ENCODE measurements at places on chromosomes 13 and 19.

DNA sequence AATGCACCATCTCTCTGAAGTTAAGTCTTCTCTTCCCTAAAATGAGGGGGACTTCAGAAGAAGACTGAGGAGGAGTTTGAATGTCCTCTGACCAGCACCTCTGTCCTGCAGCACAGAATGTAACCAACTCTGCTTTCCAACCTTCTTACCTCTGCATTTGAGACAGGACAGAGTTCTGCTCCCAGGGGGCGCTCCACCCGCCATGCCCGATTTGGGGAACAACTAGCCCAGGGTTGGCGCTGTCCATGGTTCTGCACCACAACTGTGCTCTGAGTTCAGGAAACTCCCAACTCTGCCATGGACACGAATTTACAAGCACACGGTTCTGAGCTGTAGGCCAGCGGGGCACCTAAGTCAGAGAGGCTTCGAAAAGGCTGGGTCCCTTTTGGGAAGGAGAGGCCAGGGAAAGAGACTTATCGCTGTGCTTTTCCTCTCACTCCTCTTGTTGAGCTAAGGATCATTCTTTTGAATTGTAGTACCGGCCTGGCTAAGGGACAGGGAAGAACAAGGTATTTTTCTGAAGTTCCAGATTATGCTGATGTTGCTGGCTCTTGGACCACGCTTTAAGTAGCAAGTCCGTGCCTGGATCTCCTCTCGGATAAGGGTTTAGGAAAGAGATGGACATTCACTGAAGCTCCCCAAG, 22.2 kb downstream of the SIGLEC5 start:
- peak; percentile 80 for DNase-seq
- no peaks in the 10 kb centered on the region for H3K4me1 ChIP-seq
- no peaks in the 10 kb centered on the region for H3K36me3 ChIP-seq
- H3K4me3 ChIP-seq = no peak overlapping the region

GRCh38 chr13:79496188-79496587, 15.2 kb downstream of the NDFIP2 start:
- no peak overlapping the region for H3K4me3 ChIP-seq
- no peaks in the 10 kb centered on the region for H3K27me3 ChIP-seq
- H3K4me1 ChIP-seq = no peaks in the 10 kb centered on the region
- H3K36me3 ChIP-seq = no peaks in the 10 kb centered on the region
- DNase-seq = no peak
- no peak overlapping the region for H3K27ac ChIP-seq

- no peaks in the 10 kb centered on the region for H3K27me3 ChIP-seq
- peaks cover 31% of the 10 kb centered on the region for H3K36me3 ChIP-seq
- DNase-seq = peak; percentile 96
- H3K27ac ChIP-seq = peak overlapping the region; percentile 89
- peak overlapping the region; percentile 73 for H3K4me3 ChIP-seq
- H3K4me1 ChIP-seq = peaks cover 26% of the 10 kb centered on the region
Measured at GRCh38 chr19:35740423-35741202, 1.6 kb downstream of the IGFLR1 start.

DNA sequence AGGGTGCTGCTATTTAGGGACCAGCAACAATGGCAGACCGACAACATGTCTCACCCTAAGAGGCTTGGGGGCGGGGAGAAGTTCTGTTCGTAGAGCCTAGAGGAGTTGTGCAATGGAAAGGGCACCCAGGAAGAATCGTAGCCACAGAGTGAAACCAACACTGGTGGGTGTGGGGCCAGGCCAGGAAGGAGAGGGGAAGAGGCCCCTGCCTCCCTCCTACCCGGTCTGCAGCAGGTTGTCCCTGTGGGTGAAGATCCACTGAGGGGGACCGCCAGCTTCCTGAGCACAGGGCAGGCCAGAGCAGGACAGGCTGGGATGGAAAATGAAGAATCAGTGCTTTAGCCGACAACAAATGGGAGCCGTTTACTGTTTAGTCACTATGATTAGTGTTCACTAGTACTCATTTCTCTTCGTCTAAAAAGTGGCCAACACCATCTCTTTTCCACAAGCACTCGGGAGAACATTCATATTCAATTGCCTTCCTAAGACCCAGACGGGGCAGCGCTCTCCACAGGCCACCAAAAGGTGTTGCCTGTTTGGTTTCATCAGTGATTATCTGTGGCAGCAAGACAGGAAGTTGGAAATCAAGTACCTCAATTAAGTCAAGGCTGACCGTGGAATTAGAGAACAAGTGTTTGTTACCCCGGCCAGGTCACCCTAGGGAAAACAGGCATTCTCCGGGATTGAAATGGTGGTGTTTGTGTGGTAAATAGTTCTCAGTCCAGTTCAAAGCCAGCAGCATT, 1.1 kb upstream of the ATP11A start:
- H3K36me3 ChIP-seq = no peaks in the 10 kb centered on the region
- peak overlapping the region; percentile 85 for H3K27ac ChIP-seq
- H3K4me1 ChIP-seq = peaks cover 19% of the 10 kb centered on the region
- peak overlapping the region; percentile 65 for H3K4me3 ChIP-seq
- no peaks in the 10 kb centered on the region for H3K27me3 ChIP-seq
- DNase-seq = no peak

DNA sequence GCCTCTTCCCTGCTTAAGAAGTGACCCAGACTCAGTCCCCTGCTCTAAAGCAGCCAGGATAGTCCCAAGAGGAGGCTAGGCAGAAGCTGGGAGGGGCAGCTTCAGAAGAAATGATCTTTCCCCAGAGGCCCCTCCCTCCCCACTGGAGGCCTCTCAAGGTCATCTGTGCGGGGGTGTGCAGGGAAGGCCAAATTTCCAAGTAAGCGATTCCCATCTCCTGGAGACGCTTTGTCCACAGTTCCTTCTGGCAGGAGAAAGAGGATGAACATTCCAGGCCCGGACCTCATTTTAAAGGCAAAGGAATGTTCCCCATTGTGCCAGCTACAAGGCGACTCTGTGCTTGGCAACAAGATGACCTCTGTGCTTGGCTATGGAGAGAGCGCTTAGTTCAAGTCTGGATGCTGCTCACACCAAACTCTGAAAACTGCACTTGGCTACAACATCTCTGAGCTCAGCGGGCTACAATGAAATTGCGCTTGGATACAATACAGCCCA, 23.5 kb downstream of the COL5A3 start:
- H3K27ac ChIP-seq = no peak overlapping the region
- H3K36me3 ChIP-seq = peaks cover 3% of the 10 kb centered on the region
- H3K4me3 ChIP-seq = no peak overlapping the region
- DNase-seq = no peak
- no peaks in the 10 kb centered on the region for H3K4me1 ChIP-seq
- no peaks in the 10 kb centered on the region for H3K27me3 ChIP-seq

DNA sequence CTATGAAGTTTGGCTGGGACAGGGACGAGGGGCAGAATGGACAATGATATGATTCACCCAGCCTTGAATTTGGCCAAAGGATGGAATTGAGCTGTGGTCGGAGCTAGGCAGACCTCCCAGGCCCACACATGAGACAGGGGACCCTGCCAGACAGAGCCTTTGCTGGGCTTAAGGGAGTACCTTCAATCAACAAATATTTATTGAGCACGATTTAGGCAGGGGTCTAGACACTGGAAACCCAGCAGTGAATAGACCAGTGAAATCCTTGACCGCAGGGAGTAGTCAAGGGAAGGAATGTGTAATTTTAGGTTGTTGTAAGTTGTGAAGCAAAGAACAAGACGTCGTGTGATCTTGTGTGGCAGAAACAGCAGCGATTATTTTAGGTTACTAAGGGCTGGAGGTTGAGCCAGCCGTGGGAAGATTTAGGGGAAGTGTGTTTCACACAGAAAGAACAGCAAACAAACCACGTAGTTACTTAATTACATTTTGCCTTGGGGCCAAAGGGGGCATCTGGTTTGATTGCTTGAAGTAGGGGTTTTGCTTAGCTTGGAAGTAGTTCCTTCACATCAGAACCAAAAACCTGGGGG, 16.9 kb upstream of the AP1M2 start:
- no peak overlapping the region for H3K4me3 ChIP-seq
- H3K27me3 ChIP-seq = no peaks in the 10 kb centered on the region
- no peaks in the 10 kb centered on the region for H3K4me1 ChIP-seq
- H3K27ac ChIP-seq = peak overlapping the region; percentile 93

GRCh38 chr19:44747739-44748425, 626 bp upstream of the BCL3 start:
- H3K27ac ChIP-seq = peak overlapping the region; percentile 94
- DNase-seq = no peak
- peak overlapping the region; percentile 93 for H3K4me3 ChIP-seq
- H3K27me3 ChIP-seq = no peaks in the 10 kb centered on the region

- H3K27ac ChIP-seq = peak within 1 kb of the TSS; percentile 79
- peak; percentile 68 for DNase-seq
- peaks cover 31% of the 10 kb centered on the region for H3K4me1 ChIP-seq
- H3K27me3 ChIP-seq = no peaks in the 10 kb centered on the region
- H3K4me3 ChIP-seq = peak within 1 kb of the TSS; percentile 37
Measured at GRCh38 chr19:18437491-18438330, at the start of gene ISYNA1. Gene ISYNA1, minus strand, starts transcription at chr19:18438133. Its CDS starts 154 bp downstream, at chr19:18437979.
